ENCODE measurements at places on chromosomes 16 and 17.
A peak's percentile ranks its signal among the peaks of the same experiment; 100 is the strongest.

GRCh38 chr17:58121925-58122324 is 26.3 kb upstream of the OR4D1 start:
- no peak for DNase-seq

DNA sequence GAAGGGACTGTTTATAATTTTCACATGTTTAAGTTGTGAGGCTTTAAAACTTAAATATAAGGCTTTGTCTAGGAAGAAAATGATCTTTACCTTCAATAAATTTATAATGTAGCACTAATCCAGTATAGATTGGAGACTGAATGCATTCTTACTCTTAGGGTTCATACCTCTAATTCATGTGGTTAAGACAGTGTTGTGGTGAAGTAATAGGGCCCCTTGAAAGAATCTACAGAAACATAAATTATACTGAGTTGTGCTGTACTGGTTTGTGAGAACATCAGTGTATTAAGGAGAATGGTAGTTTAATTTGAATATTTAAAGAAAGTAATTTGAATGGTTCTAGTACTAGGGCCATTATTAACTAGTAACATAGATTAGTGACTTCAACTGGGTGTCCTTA is 13.7 kb downstream of the HAPSTR1 start:
- DNase-seq = no peak

- DNase-seq = no peak
These were observed 20.4 kb downstream of the COTL1 start for GRCh38 chr16:84597528-84597896.

DNA sequence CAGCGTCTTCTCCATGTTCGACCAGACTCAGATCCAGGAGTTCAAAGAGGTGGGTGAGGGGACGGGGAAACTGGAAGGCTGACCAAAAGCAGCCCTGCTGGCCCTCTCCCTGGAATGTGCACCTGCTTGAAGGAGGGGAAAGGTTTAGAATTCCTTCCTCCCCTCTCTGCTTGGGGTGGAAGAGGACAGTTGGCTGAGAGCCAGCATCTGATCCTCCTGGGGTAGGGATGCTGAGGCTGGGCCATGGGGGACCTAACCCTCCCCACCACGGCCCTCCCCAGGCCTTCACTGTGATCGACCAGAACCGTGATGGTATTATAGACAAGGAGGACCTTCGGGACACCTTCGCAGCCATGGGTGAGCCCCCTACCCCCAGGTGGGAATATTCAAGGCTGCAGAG is 1.3 kb downstream of the MYL11 start:
- no peak for DNase-seq

- no peak for DNase-seq
These were observed 85.6 kb downstream of the OMG start for GRCh38 chr17:31211352-31212012.

GRCh38 chr16:78836802-78837491 is 737.5 kb downstream of the WWOX start:
- no peak for DNase-seq

DNA sequence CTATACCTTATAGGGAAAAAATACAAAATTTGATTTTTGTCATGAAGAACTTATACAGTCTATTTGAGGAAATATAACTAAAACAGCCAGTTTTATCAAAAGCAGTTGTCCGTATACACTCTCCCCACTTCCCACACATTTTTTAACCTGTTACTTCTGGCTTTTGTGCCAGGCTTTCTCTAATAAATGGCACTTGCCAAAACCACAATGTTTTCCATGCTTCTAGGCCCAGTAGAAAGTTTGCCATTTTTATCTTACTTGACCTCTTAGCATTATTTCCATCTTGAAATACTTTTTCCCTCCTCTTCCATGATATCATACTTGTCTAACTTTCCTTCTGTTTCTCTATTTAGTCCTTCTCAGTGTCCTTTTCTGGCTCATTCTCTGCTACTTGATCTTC is 38.8 kb downstream of the EFCAB5 start:
- DNase-seq = no peak

DNA sequence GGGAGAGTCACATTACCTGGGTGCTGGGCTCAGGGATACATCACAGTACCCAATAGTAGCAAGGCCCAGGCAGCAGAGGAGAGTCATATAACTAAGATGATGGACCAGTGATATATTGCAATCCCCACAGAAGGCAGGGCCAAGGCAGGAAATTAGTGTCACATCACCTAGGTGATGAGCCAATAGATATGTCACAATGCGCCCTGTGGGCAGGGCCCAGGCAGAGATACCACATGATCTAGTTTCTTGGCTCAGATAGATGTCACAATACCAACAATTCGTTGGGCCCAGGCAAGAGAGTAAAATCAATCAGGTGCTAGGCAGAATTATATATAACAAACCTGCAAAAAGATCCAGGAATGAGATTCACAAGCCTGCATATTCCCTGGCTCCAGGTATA is 2111.5 kb downstream of the TP53TG3F start:
- DNase-seq = no peak

DNA sequence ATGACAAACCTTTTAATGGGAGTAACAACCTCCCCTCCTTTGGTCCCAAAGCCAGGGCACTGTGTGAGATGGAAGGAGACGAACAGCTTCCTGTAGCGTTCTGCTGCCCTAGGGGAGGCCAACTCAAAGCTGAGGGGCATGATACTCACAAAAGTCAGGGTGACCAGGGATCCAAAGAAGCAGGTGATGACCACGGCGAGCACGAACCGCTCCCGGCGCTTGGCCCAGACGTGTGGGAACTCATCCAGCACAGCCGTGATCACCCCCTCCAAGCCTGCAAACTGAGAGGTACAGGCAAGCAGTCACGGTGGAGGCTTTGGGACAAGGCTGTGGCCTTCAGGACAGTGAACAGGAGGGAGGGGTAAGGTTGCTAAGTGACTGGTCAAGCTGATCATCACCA is 25.1 kb downstream of the SLC6A4 start:
- DNase-seq = no peak

GRCh38 chr17:62666801-62667591 is 39.5 kb downstream of the MRC2 start:
- DNase-seq = no peak

- DNase-seq = peak; percentile 49
These were observed 14.5 kb upstream of the TMC7 start for GRCh38 chr16:18969050-18969854.

- no peak for DNase-seq
These were observed 68.4 kb downstream of the CMC2 start for GRCh38 chr16:80938004-80938878.

- no peak for DNase-seq
These were observed 133.3 kb upstream of the CIBAR2 start for GRCh38 chr16:85245307-85246172.

DNA sequence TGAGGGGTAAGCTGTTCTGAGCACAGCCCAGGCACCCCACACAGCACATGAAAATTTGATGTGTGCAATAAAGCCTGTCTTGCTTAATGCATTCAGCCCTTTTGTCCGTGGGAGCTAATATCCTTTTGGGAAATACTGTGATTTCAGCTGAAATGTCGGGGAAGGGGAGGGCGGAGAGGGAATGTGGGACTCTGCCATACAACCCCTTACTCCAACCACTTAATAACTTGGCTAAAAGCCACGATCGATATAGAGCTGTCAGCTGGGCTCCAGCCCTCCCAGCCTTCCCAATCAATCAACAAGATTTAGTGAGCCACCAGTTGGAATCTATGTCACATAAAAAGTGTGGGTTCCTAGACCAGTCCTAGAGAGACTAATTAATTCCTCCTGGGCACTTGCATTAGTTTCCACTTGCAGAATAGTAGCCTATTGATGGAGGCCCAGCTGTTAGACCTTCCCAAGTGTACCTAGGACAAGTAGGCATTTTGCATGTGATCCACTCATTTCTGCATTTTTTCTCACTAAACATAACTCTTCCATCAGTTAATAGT is 82.7 kb upstream of the PIRT start:
- no peak for DNase-seq

DNA sequence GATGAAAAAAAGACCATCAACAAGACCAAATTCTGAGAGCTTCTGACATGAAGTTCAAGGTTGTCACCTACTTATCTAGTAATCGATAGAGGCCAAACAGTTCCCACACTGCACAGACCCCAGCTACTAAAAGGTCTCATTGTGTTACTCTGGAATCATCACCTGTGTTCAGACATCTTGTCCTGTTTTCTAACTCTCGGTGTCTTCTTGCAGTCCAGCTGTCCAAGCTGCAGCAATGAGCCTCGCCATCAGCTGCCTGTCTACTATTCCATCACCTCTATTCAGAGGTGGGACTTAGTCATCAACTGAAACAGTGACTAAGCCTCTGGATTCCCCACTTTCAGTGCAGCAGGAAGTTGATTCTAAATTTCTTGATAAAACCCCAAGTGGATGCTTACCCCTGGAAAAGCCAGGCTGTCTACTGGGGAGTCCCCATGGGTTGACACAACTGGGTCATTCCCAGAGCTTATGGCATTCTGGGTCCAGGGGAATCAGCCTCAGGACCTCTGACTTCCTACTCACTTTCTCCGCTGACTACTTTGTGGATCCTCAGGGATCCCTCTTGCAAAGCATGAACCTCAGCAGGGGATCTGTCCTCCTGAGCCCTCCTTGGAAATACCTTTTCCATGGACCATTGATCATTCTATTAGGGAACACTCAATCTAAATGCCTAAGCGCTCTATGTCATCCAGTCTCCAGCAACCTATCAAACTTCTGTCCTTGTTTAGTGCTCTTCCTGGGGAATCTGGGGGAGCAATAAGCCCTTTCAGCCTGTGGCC is 46.5 kb downstream of the HNF1B start:
- DNase-seq = peak; percentile 42

GRCh38 chr16:83350481-83350880 is 457.3 kb upstream of the HSBP1 start:
- DNase-seq = no peak

DNA sequence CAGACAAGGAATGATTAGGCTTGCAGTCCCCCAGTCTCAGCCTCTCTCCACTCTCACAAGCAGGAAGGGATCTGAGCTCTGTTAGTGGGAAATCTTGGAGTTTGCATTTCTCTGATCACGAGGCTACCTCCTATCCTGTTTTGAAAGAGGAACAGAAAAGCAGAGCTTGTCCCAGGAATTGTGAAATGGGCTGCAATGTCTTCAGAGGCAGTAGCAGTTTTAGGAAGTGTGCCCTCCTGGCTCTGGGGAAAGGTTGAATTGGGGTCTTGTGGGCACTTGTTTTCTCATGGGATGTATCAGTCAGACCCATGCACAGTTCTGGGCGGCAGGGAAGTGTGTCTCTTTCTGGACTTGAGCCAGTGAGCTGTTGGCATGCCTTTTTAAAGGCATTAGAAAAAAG is 22.8 kb downstream of the NUP85 start:
- no peak for DNase-seq

GRCh38 chr17:37259030-37259735 is 116.6 kb upstream of the C17orf78 start:
- DNase-seq = no peak

DNA sequence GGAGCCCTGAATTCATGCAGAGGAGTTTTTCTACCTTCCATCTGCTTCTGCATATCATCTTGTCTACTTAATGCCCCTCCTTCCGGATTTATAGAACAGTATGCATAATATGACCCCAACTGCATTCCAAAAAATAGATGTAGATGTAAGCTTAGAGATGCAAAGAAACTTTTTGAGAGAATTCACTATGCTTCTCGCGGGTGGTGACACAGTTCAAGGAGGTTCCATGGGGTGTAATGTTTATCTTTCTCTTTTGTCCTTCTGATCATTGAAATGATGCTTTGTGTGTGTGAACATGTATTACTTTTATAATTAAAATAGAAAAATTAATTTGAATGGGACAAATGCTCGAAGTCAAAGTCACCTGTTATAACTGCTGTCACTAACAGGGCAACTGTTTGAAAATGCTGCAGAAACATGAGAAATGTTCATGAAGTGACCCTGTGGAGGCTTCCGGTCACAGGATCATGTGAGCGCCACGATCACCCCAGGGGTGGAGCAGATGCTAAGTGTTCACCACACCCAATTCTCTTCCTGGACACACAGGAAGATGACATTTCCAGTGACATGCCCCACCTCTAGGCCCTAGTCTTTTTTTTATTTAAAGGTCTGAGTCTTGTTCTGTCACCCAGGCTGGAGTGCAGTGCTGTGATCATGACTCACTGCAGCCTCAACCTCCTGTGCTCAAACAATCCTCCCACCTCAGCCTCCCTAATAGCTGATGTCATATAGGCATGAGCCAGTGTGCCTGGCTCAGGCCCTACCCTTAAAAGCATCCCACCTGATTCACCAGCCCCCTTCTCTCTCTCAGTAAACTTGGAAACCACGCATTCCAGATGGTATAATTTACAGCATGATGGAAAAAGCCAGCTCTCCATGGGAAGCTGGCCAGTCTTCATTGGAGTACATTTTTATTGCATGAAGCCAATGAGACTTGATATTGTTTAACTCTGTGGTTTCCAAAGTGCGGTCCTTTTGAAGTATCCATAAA is 21.0 kb upstream of the AGRP start:
- DNase-seq = no peak

DNA sequence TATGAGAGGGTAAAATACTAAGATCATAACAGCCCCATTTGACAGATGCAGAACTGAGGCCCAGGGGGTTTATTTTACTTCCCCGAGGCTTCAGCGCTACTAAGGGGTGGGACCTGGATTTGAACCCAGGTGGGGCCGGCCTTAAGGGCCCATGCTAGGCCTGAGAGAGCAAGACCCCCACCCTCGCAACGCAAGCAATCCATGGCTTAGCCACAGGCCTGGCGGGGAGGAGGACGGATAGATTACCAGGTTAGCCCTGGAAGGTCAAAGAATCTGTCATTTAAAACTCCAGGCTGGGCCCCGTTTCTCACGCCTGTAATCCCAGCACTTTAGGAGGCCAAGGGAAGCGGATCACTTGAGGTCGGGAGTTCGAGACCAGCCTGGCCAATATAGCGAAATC is 1.9 kb upstream of the CDH3 start:
- DNase-seq = no peak

- DNase-seq = no peak
These were observed 40.1 kb downstream of the IL4R start for GRCh38 chr16:27353853-27354252.

DNA sequence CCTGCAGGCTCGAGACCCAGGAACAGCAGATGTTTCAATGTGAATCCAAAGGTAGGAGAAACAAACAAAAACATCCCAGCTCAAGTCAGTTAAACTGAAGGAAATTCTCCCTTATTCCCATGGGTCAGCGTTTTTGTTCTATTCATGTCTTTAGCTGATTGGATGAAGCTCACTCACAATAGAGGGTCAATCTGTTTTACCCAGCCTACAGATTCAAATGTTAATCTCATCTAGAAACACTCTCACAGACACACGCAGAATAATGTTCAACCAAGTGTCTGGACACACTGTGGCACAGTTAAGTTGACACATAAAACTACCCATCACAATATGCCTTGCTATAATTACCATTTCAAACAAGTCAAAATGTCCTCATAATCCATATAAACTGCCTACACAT is 180.6 kb upstream of the CDH8 start:
- no peak for DNase-seq

GRCh38 chr17:49361129-49361901 is 735 bp downstream of the ZNF652 start:
- peak; percentile 82 for DNase-seq

- no peak for DNase-seq
These were observed 45.0 kb downstream of the ABR start for GRCh38 chr17:1134634-1135324.

- no peak for DNase-seq
These were observed 244.2 kb downstream of the GSG1L start for GRCh38 chr16:27819356-27819755.

- no peak for DNase-seq
These were observed 86.8 kb downstream of the NTN1 start for GRCh38 chr17:9108146-9108545.

GRCh38 chr17:50787106-50787505 is 19.8 kb upstream of the ANKRD40CL start:
- DNase-seq = no peak

Data from NK-92 treated with Interleukin-12 subunit alpha and Interleukin-12 subunit beta, amount 100 ng/mL, for 24 hours (cell line).